ENCODE measurements at places on chromosomes 16 and 17. TPM values are rescaled to one million over a fixed set of nuclear protein-coding genes. Genes with fewer than 3 reads are reported as not detected.

DNA sequence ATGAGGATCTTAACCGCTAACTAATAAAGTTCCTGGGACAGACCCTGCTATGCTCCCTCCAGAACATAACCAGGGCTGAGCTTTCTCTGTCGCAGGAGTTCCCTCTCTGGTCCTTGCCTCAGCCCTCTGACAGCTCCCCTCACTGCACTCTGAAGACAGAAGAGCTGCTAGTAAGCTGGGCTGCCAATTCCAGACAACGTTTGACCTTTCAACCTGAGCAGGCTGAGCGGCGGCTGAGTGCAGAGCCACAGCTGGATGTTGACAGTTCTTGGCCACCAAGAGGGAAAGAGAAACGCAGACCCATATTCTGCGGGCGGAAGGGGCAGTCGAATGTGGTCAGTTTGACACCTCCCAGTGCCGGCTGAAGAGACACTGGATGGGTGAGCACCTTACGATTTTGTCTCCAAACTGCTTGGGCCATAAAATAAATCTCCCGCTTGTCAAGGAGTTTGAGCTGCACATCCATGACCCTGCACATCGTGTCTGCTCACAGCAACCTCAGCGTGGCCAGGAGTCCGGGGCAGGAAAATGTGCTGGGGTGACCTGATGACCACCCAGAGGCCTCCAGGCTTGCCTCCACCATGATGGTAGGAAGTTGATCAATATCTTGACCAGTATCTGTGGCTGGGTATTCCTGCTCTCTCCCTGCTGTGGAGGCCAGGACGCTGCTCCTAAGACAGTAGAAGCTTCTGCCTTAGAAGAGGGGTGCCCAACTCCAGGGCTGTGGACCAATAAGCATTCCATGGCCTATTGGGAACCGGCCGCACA lies 209.2 kb downstream of the PARN start:
- no peak for DNase-seq

Gene ASGR2
- polyA plus RNA-seq, result 0.46 TPM

Gene CLDN7
- 55.7 TPM for polyA plus RNA-seq

DNA sequence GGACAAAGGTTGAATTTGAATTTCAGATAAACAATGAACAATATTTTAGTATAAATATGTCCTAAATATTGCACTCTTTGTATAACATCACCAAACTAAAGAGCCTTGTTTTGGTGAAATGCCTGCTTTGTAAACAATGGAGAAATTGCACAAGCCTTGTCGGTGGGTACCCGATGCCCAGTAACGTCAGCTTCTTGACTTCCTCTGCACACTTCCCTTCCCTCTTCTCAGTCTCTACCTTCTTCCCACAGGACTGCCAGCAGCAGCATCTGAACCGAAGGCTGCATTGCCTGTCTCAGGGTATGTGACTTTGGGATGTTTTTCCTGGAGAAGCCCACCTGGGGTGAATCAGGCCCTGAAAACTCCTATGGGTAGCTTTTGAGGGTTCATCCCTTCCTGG lies 113.9 kb downstream of the UTP18 start:
- no peak for DNase-seq

- DNase-seq, result no peak
Observed at GRCh38 chr16:76293980-76294379, 16.8 kb downstream of the CNTNAP4 start.

DNA sequence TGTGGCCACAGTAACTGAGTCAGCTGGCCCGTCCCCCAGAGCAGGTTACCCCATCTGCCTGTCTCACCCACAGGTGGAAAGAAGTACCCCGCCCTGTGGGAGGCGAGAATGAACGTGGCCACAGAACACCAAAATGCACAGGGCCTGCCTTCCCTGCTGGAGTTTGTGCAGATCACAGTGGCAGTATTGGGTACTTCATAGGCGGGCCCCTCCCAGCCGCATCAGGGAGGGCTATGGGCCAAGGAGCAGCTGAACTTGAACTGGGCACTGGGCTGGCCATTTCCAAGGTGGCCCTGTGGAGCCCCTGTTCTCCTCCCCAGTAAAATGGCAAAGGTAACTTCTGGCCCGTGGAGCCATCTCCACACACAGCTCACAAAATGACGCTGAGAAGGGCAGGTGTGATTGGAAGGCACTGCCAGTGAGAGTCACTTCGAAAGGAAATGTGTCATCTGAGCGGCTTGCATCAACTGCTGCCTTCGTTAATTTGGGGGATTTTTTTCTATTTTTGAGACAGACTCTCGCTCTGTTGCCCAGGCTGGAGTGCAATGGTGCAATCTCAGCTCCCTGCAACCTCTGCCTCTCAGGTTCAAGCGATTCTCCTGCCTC lies 162.9 kb downstream of the ENGASE start:
- no peak for DNase-seq

GRCh38 chr16:58464916-58465731 lies 34.8 kb upstream of the NDRG4 start:
- DNase-seq, result no peak

All from pancreas (tissue), 10 donors.